Hematopoietic multipotent progenitor cell treated with erythropoietin and hydrocortisone succinate and interleukin-3 and kit ligand, for 8 days (in vitro differentiated cells): ENCODE measurements at places on chromosomes 5 and 9.

GRCh38 chr9:1073497-1073896 lies 23.3 kb downstream of the DMRT2 start:
- no peak for DNase-seq

DNA sequence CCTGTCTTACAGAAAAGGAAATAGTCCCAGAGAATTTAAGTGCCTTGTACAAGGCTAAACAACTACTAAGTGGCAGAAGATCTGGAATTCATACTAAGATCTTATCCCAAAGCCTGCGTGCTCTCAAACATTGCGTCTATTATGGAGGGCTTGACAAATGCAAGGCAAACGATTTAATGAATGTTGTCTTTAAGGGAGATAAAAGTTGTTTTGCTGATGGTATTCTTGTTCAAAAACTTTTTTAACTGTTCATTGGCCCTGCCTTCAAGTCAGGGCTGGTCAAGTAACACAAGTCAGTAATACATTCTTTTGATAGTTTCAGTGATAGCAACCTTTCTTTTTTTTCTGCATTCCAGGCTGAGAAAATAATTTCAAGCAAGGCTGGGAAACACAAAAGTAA lies 1.7 kb upstream of the SLC38A9 start:
- no peak for DNase-seq

DNA sequence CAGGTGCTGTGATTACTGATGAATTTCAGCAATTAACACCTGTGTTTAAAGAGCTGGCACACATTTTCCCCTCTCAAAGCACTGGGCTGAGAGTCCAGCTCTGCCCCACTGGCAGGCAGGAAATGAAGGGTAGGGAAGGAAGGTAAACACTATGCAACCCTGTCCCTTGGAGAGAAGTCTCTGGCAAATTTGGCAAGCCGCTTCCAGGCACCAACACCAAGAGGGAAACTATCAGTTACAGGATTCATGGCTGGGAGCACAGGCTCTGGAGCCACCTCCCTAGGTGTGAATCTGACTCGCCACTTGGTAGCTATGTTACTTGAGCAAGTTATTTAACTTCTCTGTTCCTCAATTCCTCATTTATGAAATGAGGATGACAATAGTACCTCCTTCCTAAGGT lies 3.3 kb downstream of the ANKS6 start:
- DNase-seq: no peak

GRCh38 chr9:15509931-15510788 lies 610 bp downstream of the PSIP1 start:
- DNase-seq: peak; percentile 46

GRCh38 chr5:67303356-67303755 lies 106.8 kb upstream of the CD180 start:
- no peak for DNase-seq

GRCh38 chr9:83560169-83560826 lies 22.1 kb upstream of the FRMD3 start:
- no peak for DNase-seq

DNA sequence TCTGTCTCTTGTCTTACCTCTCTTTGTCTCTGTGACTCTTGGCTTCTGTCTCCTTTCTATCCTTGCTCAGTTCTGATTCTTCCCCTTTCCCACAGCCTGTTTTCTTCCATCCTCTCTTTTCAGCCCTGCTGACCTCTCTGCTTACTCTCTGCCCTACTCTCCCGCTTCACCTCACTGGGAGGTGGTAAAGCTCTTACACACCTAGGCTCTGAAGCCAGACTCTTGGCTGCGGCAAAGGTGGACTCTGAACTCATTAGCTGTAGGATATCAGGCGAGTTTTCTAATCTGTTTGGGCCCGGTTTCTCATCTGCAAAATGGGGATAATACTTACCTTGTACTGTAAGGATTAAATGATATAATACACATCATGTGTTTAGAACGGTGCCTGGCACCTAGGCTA lies 11.1 kb downstream of the PCDH1 start:
- no peak for DNase-seq

- no peak for DNase-seq
These were observed 1116.7 kb upstream of the SEMA6A start for GRCh38 chr5:117691081-117691870.

DNA sequence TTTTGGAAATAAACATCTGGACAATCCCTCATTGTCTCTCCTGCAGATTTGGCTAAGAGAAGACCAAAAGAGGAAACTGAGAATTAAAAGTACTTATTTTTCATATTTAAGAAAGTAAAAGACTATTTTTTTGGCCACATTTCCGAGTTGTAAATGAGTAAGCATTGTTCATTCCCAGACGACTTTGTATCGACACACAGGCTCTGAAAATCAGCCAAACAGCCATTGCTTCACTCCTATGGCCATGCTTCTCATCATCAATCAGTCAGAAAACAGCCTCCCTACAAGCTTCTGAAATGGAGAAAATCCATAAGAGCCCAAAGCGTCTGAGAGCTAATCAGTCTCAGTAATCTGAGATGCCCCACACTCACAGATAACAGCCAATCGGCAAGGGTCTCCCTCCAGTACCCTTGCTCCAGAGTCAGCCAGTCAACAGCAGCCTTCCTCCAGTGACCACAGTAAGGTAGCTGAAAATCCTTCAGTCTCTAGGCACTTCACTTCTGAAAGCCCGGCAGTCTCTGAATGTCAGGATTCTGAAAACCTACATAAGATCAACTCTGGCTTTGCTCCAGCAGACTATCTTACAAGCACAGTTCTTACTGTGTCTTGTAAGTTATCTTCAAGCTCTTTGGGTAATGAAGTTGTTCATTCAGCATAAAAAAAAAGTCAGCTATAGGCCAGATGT lies 30.9 kb downstream of the CDO1 start:
- DNase-seq: no peak

DNA sequence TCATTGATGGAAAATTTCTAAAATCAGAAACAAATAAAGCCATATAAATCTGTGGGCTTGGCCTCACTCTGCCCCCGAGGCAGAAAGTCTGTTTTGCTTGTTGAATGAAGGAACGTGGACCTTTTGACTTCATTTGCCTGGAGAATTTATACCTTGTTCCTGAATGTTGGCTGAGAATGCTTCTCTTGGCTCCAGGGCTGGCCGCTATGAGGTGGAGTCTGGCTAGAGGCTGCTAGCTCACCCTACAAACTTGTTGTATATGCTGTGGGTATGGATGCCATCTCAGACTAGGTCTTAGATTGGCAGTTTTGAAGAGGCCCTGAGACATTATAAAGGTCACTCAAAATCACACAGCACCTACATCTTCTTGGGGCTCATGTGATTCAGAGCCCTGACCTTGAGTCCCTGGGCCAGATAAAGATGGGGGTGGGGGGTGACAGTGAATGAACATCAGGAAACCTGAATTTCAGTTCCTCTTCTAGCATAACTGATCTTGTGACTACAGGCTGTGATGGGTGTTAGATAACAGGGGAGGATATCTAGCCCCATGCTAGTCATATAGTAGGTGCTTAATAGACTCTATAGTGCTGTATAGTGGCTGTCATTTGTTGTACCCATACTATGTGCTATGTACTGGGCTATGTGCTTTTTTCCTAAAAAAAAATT lies 2.8 kb downstream of the GM2A start:
- peak; percentile 57 for DNase-seq

- peak; percentile 56 for DNase-seq
These were observed 11.2 kb upstream of the PDCD1LG2 start for GRCh38 chr9:5499157-5499556.

DNA sequence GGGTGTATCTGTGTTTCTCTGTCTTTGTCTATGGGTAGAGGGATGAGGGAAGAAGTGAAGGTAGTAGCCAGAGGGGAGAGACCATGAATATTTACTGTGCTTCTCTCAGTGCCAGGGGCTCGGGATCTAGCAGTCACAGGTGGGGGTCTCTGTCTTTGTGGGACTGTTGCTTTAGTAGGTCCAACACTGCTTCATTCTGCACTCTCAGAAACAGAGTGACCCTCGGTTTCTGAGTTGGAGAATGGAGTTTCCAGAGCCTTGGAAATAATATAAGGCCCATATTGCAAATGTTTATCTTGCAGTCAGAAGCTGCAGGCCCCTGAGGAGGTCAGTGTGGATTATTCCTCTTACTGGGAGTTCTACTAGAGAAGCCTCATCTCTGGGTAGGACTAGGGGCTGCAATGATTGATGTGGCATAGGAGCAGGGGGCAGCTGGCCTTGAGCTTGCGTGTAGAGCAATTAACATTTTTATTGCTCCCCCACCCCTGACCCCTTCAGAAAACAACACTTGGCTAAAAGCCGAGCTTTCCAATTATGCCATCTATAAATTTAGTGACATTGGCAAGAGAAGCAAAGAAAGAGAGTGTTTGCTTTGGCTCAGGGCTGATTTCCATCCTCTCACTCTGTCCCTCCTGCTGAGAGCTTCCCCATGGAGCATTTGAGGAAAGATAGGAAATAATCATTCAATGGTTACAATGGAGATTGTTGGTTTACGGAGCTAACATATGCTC lies 55.0 kb upstream of the TRPC7 start:
- DNase-seq: no peak

- DNase-seq: no peak
These were observed 656.8 kb upstream of the DMAC1 start for GRCh38 chr9:8456344-8456743.

DNA sequence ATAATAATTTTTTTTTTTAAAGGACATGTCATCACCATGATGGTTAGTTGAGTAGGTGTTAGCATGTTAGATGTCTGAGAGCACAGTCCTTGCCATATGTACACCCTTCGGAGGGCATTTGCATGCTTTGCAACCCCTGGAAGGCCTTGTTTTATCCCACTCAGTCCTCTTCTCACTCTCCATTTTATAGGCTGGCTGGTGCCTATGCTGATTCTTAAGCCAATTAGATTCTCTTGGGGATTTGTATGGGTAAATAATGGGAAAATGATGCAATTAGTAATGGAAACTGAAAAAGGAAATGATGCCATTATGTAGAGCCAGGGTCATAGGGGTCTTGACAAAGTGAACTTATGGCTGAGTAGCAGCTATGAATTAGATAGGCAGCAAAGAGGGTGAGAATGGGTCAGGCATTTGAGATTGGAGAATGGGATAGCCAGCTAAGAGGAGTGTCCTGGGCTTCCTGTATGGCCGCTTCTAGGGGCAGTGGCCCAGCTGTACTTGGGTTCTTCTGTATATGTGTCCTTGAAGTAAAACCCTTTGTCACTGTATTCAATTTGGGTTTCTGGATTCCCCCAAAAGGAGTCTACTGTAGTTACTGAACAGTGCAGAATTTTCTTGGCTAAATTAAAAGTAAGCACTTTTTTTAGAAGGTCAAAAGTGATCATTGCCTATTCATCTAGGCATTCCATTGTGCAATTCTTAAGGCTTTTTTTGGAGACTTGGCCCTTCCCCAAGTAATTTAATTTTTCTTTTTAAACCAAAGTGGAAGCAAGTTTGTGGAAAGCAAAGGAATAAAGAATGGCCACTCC lies 31.6 kb downstream of the LRRTM2 start:
- no peak for DNase-seq

- no peak for DNase-seq
These were observed 6.5 kb downstream of the PLCXD3 start for GRCh38 chr5:41503860-41504259.

DNA sequence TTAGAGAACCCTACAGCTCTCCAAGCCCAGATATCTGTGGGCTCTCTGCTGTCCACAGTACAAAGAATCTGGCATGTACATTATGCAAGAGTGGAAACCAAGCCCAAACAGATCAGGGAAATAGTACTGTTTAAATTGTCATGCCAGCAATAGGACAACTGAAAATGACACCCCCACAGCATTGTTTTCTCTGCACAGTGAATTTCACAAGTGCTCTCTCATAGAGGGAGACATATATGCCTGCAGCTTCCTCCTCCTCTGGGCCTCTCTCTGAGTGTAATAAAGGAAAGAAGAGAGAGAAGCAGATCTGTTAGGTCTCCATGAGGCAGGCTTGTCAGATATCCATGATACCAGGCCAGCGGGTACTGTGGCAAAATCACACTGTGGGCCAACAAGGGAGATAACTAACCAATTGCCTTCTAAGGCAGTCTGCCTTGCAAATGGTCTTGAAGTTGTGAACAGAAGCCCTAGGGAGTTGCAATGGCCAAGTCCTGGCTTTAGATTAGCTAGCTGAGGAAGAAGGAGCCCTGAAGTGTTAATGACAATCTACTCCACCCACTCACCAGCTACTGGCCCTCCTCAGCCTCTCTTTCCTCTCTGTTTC lies 54.4 kb upstream of the JMY start:
- no peak for DNase-seq

DNA sequence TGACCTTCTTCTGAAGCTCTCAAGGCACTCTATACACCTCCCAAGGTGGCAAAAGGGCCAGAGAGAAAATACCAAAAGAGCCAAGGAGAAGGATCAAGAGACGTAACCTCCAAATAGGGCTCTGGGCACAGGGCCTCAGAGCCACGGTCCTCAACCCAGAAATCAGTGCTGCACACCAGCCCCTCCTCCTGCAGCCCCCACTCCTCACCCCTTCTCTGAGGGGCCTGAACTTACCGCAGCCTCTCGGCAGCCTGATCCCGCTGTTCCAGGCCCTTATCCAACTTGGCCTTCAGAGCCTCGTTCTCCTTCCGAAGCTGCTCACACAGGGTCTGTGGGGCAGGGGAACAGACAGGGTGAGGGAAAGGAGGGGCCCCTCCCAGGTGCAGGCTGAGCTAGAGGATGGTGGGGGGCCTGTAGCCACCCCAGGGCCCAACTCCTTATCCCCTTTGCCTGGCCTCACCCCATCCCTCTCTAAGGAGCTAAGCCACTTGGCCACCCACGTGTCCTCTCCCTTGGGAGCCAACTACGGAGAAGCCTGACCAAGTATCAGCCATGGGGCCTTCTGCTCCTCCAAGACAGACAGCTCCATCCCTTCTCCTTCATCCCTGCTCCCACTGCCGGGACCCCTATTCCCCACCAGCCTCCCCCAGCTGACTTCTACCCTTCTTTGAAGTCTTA lies 28.8 kb downstream of the TNIP1 start:
- DNase-seq: no peak

GRCh38 chr5:99543841-99544240 lies 615.0 kb upstream of the CHD1 start:
- DNase-seq: no peak

DNA sequence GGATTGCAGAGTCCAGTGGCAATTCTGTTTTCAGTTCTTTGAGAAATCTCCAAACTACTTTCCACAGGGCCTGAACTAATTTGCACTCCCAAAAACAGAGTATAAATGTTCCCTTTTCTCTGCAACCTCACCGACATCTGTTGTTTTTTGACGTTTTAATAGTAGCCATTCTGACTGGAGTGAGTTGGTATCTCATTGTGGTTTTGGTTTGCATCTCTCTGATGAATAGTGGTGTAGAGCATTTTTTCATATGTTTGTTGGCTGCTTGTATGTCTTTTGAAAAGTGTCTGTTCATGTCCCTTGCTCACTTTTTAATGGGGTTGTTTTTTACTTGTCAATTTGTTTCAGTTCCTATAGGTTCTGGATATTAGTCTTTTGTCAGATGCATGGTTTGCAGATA lies 72.6 kb downstream of the PALM2AKAP2 start:
- no peak for DNase-seq

DNA sequence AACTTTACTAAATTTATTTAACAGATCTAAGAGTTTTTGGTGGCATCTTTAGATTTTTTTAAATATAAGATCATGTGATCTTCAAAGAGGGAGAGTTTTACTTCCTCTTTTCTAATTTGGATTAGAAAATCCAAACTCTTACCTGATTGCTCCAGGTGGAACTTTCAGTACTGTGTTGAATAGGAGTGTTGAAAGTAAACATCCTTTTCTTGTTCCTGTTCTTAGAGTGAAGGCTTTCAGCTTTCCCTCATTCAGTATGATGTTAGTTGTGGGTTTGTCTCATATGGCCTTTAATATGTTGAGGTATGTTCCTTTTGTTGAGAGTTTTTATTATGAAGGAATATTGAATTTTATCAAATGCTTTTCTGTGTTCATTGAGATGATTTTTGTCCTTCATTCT lies 650.0 kb upstream of the SGCD start:
- DNase-seq: no peak

- no peak for DNase-seq
These were observed 739.0 kb downstream of the DTWD2 start for GRCh38 chr5:118249386-118249785.
